ENCODE measurements at places on chromosomes 6 and 20. TPM values are rescaled to one million over a fixed set of nuclear protein-coding genes. Genes with fewer than 3 reads are reported as not detected.

The SYTL3 gene
- 4.6 TPM for total RNA-seq

The IL17A gene
- not detected for total RNA-seq

The ZC2HC1B gene
- total RNA-seq: not detected

The DSE gene
- total RNA-seq: 87.8 TPM

The CRIP3 gene
- total RNA-seq: not detected

- no peak for DNase-seq
These were observed 54.8 kb downstream of the RNF182 start for GRCh38 chr6:13979284-13980171.

- DNase-seq: no peak
These were observed 145.7 kb upstream of the PRSS16 start for GRCh38 chr6:27101824-27102223.

GRCh38 chr6:26158581-26159356 is 71.5 kb downstream of the HFE start:
- peak; percentile 57 for DNase-seq

DNA sequence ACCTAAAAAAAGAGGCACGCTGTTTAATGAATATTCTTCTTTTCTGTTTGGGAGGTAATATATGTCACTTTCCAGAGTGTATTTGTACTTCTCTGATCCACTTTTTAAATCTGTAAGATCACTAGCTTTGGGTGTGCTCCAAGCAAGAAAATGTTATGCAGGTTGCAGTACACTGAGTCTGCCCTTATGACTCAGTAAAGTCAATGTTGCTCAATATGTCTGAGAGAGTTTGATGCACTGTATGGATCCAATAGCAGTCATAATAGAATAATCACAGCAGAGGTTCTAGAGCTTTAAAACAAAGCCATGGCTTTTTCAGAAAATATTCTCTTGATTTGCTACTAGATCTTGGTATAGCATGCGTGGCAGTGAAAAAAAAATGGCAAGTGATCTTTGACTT is 525.3 kb upstream of the HTR1E start:
- no peak for DNase-seq
